PC-9 (cell line): ENCODE measurements at places on chromosomes 1 and 21. TPM values are rescaled to one million over a fixed set of nuclear protein-coding genes. Genes with fewer than 3 reads are reported as not detected.

KLHDC8A gene
- total RNA-seq: not detected in 2 replicates

LYSMD1 gene
- 7.6 and 12.8 TPM in 2 replicates for total RNA-seq

CLDN14 gene
- not detected in 2 replicates for total RNA-seq

ASPM gene
- 38.6 and 57.6 TPM in 2 replicates for total RNA-seq

VSIG8 gene
- total RNA-seq: not detected in 2 replicates

ICOSLG gene
- total RNA-seq: 2.9 and 3.9 TPM in 2 replicates

PWP2 gene
- total RNA-seq: 22.6 and 22.9 TPM in 2 replicates

OR2T29 gene
- total RNA-seq: not detected in 2 replicates

HRNR gene
- not detected in 2 replicates for total RNA-seq

OTUD7B gene
- 30.2 and 30.7 TPM in 2 replicates for total RNA-seq

DNA sequence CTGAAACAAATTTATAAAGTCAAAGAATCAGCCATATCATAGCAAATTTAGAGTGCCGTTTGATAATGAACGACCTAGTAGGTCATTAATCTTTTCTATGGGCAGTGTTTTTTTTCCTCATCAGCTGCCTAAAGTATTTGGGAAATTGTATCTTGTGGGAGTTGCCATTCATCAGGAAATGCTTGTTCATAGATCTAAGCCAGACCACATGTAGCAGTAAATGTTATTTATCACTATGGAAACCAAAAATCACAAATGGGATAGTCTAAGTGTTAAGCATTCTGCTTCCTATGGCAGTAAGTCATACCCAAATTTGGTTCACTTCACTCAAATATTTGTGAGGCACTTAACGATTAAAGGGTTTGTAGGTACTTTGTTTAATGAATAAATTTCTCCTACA is 52.9 kb downstream of the LRRC8D start:
- peak; percentile 79 for DNase-seq

- no peak for DNase-seq
Measured at GRCh38 chr1:28812669-28813468, 899 bp downstream of the OPRD1 start.

- no peak for DNase-seq
Measured at GRCh38 chr1:8382608-8383505, 64.9 kb downstream of the SLC45A1 start.

GRCh38 chr1:61515096-61515495 is 209.8 kb downstream of the TM2D1 start:
- DNase-seq: no peak

GRCh38 chr1:109669246-109669948 is 1.5 kb downstream of the GSTM2 start:
- DNase-seq: no peak

DNA sequence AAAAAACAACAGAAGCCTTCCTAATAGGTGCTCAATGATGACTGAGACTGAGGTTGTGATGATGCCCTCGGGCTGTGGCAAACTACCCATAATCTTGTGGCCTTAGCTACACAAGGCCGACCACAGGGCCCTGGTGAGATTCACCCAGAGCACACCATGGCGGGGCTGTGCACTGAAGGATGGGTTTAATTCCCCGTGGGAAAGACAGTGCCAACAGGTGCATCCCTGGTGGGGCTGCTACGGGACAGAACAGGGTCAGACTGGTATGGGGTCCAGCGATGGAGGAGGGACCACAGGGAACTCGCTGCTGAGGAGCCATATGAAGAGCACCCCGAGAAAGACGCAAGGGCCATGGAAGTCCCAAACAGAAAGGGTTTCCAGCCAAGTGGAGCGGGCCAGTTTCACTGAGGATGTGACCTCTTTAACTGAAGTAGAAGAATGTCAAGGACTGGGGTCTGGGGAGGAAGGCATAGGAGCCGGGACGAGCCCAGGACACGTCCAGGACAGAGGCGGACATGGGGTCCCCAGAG is 21.3 kb downstream of the PRDM15 start:
- no peak for DNase-seq

- DNase-seq: no peak
Measured at GRCh38 chr1:17188889-17189631, 15.9 kb upstream of the PADI1 start.

GRCh38 chr1:75053207-75053606 is 81.0 kb upstream of the LHX8 start:
- DNase-seq: no peak

DNA sequence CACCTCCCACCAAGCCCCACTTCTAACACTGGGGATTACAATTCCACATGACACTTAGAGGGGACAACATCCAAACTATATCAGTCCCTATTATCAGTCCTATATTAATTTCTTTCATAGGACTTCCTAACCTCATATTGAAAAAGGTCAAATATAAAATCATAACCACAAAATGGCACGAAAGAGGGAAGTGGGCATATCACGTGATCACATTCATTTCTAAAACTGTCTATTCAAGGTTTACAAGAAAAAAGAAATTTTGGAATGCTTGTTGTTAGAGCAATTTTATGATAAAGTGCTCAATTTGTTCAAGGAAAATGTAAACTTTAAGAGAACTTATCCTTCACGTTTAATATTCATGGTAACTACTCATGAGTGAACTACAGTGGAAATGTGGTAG is 13.2 kb upstream of the CDC7 start:
- DNase-seq: no peak

- no peak for DNase-seq
Measured at GRCh38 chr1:236159704-236160539, 17.6 kb downstream of the GPR137B start.

DNA sequence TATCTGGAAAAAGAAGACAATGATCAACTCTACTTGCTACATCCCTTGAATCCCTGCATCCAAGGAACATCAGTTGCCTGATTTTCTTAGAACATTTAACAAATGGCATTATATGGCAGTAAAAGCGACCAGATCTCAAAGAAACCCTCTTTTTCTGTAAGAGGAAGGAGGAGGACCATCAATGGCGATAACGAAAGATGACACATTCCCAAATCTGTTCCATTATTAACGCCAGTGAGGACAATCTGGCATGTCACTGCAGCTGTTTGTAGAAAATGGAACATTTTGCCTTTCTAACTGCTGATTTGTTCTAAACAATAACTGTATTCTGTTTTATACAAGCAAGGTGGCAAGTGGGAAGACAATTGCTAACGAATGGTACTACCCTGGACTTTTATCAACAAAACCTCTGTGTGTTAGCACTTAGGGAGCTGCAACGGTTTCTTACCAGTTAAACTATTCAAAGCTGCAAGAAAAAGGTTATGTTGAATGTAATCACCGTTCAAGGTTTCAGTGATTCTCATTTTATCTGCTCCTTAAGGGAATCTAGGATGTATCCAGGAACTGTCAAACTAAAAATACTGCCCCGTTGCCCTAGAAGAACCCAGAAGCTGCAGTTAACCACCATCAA is 251.9 kb downstream of the SDCCAG8 start:
- no peak for DNase-seq

GRCh38 chr1:101004670-101005069 is 20.9 kb downstream of the DPH5 start:
- DNase-seq: no peak
